ENCODE measurements at places on chromosomes 7 and 10. TPM values are rescaled to one million over a fixed set of nuclear protein-coding genes. Genes with fewer than 3 reads are reported as not detected.

GRCh38 chr7:31782411-31782991 lies 95.5 kb downstream of the PPP1R17 start:
- no peaks in the 10 kb centered on the region for H3K4me1 ChIP-seq
- no peak overlapping the region for H3K27ac ChIP-seq
- no peak for DNase-seq
- no peaks in the 10 kb centered on the region for H3K36me3 ChIP-seq
- H3K27me3 ChIP-seq, result no peaks in the 10 kb centered on the region

SLC39A12 gene
- total RNA-seq, result 0.15 TPM

BTBD16 gene
- total RNA-seq, result 0.13 TPM

- H3K36me3 ChIP-seq, result no peaks in the 10 kb centered on the region
- no peak overlapping the region for H3K27ac ChIP-seq
- H3K4me3 ChIP-seq, result no peak overlapping the region
Measured at GRCh38 chr7:112635742-112636141, 154.5 kb downstream of the TMEM168 start.

Data from colonic mucosa (tissue), 4 donors.